ENCODE measurements at places on chromosomes 5 and 9. TPM values are rescaled to one million over a fixed set of nuclear protein-coding genes. Genes with fewer than 3 reads are reported as not detected.

NOXA1 gene
- total RNA-seq, result 8.5 TPM

ADGRV1 gene
- total RNA-seq, result 0.74 TPM

GKAP1 gene
- 12.6 TPM for total RNA-seq

FCN2 gene
- not detected for total RNA-seq

N4BP3 gene
- total RNA-seq, result 0.55 TPM
